ENCODE measurements at places on chromosomes 2 and 18.

DNA sequence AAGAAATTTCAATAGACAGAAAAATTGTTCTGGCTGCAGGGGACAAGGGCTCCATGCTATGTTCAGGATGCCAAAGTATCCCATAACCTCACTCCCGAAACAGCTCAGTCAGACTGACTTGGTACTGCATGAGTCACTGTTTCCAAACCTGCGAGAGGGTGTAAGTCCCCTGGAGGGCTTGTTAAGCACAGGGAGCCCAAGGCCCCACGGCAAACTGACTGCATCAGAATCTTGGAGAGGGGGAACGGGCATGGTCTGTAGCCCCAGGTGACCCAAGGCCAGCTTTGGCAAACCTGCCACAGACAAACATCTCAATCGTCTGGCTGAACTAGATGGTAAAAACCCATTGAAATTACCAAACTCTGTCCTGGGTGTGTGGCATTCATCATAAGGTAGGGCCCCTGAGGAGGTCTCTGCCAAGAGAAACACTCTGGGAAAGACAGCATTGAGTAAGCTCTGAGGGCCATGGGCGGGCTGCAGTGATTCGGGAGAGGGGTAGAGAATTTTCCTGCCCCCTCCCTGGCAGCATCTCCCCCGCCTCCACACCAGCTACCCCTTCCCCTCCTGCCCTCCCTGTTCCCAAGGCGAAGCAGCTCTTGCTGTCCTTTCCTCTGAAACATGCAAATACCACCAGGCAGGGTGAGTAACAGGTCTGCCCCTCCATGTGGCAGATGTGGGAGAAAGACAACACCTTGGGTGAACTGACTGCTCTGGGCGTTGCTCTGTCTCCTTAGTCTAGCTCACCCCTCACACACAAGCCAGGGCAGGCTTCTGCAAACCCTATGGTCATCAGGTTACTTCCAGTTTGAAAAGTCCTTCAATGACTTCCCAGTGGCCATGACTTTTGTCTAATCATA lies 274.7 kb upstream of the SIX2 start:
- no peak for DNase-seq

DNA sequence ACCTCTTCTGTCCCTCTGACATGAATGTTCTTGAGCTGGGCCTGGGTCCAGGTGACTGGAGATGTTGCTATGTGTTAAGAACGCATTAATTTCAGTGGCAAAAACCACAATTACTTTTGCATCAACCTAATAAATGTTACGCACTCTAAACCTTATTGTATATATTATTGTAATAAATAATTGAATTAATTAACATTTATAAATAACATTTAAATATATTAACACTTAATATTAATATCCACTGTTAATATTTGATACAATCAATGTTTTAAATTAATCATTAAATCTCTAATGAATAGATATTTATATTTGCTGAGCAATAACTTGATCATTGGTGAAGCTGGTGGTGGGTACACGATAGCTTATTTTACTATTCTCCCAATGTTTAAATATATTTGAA lies 97.4 kb downstream of the KCNF1 start:
- no peak for DNase-seq

- no peak for DNase-seq
Measured at GRCh38 chr2:158482594-158482993, 25.8 kb downstream of the PKP4 start.

- DNase-seq: no peak
Measured at GRCh38 chr2:151408788-151409600, 708 bp upstream of the RIF1 start.

- DNase-seq: no peak
Measured at GRCh38 chr2:96773922-96774321, 13.2 kb downstream of the CNNM4 start.
